ENCODE measurements at places on chromosomes 11 and 22.
A peak's percentile ranks its signal among the peaks of the same experiment; 100 is the strongest.

GRCh38 chr11:36030731-36031281 lies 86.9 kb downstream of the LDLRAD3 start:
- no peak for DNase-seq

GRCh38 chr22:50190941-50191741 lies 5.4 kb downstream of the TRABD start:
- DNase-seq = peak; percentile 67

DNA sequence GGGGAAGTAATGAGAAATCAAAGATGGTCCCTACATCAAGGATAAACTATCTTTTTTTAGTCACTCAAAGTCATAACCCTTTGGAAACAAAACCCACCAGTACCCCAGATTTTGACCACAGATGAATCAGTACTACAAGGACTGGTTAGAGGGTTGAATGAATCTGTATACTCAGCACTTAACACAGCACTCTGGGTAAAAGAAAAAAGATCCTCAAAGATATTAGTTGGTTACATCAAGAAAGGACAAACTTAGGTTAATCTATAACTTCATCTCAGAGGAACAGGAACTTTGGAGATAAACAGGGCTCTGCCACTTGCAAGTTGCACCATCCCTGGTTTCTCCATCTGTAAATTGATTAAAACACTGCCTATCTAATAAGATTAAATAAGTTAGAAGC lies 18.8 kb downstream of the SC5D start:
- no peak for DNase-seq

DNA sequence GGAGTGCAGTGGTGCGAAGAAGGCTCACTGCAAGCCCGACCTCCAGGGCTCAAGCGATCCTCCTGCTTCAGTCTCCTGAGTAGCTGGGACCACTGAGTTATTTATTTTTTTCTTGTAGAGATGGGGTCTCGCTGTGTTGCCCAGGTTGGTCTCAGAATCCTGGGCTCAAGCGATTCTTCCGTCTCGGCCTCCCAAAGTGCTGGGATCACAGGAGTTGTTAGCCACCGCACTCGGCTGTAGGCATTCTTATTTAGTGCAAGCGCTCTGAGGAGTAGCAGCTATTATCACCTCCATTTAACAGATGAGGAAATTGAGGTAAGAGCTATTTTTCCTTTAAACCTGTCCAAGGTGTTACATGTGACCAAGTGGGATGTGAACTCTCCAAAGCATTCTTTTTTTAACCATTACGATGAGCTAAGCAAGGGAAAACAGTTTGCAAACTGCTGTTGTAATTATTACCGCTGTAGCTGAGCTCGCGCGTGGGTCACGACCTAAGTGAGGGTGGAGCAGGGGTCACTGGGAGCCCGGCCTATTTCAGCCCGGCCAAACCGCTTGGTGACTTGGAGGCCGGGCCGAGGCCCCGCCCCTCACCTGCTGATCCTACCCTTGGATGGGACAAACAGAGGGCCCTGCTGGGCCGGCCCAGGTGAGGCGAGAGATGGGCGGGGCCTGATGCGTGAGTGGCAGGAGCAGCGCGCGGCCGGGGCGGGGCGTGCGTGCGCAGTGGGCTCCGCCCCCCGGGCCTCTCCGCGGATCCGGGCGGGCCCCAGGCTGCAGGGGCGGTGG lies 449 bp upstream of the KREMEN1 start:
- peak; percentile 70 for DNase-seq

DNA sequence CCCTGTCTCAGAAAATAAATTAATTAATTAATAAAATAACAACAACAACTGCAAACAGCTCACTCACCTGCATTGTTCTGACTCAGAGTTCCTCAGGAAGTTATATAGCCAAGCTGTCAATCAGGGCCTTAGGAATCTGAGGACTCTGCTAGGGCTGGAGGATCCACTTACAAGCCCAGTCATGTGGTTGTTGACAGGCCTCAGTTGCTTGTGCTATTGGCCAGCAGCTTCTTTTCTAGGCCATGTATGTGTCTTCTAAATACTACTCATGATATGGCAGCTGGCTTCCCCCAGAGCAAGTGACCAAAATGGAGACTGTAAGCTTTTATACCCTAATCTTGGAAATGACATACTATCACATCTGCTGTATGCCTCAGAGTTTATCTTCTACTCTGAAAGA lies 20.8 kb upstream of the ATP5MG start:
- no peak for DNase-seq

DNA sequence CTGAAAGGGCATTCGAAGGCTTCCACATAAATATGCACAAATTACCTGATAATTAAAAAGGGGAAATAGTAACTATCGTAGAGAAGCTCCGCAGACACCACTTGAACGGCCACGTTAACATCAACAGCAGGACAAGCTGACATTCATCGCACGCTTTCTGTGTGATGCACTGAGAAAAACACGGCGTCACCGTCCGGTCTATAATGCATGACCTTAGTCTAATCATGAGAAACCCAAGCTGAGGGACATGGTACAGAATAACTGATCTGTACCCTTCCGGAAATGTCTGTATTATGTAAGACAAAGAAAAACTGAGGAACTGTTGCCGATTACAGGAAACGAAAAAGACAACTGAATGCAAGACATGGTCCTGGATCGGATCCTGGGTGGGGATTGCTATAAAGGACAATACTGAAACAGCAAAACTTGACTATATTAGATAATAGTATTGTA lies 678 bp upstream of the RANGAP1 start:
- no peak for DNase-seq

DNA sequence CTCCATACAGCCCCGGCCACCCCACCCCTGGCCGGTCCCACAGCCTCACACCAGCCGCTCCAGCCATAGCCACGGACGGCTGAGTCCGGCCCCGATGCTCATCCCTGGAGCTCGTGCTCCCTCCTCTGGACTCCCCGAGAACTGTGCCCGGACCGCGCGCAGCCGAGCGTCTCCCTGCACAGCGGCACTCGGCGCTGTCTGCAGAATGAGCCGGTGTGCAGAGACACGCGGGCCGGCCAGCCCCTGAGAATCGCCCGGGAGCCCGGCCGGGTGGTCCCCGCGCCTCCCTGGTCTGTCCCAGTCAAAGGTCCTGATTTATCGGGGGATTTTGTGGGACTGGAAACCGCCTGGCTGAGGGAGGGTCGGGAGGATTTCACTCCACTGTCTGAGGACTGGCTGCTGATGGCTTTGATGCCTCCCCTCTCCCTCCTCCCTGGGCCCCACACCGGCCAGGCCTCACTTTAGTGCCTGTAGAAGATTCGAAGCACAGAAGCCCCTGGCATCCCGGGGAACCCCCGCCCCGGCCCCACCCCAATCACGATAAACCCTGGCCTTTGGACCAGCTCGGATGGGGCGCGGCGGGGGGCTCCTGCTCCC lies 102.7 kb downstream of the BRD1 start:
- peak; percentile 46 for DNase-seq

- DNase-seq = no peak
Measured at GRCh38 chr22:49527611-49528419, 299.9 kb downstream of the BRD1 start.

- DNase-seq = no peak
Measured at GRCh38 chr11:121473064-121473777, 20.5 kb upstream of the SORL1-AS1 start.
